ENCODE measurements at places on chromosomes 4 and X.

GRCh38 chr4:47218631-47219030 is 187.3 kb downstream of the GABRB1 start:
- DNase-seq = no peak

GRCh38 chr4:6869944-6870343 is 39.7 kb upstream of the TBC1D14 start:
- DNase-seq = no peak

GRCh38 chr4:142773505-142773904 is 72.6 kb downstream of the INPP4B start:
- no peak for DNase-seq

- DNase-seq = no peak
These were observed 12.7 kb downstream of the SLC6A8 start for GRCh38 chrX:153700376-153700945.

DNA sequence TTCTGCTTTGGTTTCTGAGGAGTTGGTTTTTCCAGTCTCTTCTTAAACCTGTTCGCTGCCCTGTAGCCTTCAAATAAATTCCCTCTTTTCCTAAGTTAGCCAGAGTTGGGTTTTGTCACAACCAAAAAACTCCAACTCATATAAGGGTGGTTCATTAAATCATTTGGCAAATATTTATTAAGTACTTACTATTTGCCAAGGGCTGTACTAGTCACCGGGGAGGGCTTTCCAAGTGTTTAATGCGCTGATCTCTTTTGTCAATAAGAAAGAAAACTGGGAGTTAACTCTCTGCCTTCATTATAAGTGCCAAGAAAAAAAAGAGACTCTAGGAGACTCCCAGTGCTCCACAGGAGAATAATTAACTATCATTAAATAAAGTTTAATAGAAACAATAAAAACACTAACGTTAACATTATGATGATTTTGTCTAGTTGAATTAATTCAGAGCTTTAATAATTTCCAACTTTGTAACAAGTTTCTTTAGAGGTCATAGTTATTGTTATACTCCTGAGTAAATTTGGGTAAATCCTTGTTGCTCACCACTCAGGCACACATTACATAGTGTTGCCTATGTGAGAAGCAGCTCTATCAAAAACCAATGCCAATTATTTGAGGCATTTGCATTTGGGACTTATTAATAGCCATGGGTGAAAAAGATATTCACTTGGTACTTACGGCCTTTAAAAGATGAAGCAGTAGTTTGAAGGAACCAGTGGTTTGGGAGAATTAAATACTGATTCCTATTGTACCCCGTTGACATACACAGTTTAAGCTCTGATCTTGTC is 122.5 kb upstream of the TEX13D start:
- DNase-seq = no peak

DNA sequence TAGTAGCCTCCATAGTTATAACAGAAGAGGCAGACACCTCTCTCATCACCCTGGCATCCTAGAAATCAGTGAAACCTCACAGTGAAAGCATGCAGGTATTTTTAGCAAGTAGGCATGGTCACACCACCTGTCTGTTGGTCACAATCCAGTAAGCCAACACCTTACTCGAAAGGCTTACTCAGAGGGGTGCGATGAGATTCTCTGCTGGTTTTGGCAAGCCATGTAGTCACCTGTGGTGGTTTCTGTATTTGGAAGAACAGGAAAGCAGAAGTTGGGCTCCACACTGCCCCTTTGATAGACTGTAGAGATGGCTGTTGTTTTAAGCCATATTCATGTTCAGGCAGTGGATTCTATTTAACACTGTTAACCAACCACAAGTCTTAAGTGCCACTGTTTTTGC is 134.7 kb downstream of the DCLK2 start:
- no peak for DNase-seq

- no peak for DNase-seq
These were observed 445.9 kb downstream of the TLL1 start for GRCh38 chr4:166318810-166319525.

- no peak for DNase-seq
These were observed 85.9 kb upstream of the CLCN4 start for GRCh38 chrX:10070714-10071436.

DNA sequence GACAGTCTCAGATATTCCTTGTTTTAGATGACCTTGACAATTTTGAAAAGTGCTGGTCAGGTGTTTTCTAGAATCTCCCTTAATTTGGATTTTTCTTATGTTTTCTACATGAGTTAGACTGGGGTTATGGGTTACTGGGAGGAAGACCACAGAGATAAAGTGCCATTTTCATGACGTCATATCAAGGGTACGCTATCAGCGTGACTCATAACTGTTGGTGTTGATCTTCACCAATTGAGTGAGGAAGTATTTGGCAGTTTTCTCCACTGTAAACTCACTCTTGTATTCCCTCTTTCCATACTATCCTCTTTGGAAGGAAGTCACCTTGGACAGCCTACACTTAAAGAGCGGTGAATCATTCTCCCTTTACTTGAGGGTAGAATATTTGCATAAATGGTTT is 56.9 kb downstream of the MAGEC1 start:
- DNase-seq = no peak

DNA sequence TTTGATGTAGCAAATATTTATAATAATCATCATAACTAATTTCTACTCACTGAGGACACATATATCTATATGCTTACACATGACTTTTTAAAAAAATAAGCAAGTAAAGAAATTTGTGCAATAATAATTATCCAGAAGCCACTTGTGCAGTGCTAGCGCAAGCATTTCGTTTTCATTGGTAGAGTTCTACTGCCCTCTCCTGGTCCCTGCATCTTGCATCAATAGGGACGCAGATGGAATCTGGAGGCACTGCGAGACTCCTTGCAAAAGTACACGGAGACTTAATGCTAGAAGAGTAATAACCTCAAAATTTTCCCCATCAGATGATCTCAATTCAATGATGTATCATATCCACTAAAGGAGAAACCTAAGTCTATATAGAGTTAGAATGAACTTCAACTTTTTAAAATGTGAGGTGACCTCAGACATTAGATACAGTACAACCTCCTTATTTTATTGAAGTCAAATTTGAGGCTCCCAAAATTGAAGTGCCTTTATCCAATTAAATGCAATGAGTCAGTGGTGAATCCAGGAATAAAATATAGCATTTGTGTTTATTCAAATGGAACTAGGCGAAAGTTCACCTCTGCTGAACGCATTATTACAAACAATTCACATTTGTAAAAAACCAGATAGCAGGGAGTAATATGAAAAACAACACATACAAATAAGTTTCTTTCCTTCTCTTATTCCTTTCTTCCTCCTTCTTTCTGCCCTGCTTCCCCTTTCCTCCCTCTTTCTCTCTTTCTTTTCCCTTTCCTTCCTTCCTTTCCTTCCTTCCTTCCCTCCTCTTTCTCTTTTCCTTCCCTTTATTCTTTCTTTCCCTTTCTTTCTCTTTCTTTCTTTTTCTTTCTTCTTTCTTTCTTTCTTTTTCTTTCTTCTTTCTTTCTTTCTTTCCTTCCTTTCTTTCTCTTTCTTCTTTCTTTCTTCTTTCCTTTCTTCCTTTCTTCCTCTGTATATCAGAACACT is 450.0 kb downstream of the ANKRD50 start:
- no peak for DNase-seq

DNA sequence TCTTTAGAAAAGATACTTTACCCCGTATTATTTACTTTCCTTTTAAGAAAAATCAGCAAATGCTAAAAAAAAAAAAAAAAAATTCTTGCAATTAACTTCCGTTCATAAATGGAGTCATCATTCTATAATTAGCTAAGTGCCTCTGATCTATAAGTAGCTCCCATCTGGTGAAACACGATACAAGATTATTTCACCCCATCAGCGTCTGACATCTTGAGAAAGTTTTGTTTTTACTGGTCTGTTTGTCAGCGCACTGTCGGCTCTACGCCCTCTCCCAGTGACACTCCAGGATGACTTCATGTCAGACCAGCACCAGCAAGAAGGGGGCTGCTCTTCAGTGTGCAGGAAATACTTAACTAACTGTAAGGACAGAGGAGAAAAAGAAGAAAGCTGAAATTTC is 108.3 kb downstream of the AFAP1 start:
- DNase-seq = peak; percentile 29

DNA sequence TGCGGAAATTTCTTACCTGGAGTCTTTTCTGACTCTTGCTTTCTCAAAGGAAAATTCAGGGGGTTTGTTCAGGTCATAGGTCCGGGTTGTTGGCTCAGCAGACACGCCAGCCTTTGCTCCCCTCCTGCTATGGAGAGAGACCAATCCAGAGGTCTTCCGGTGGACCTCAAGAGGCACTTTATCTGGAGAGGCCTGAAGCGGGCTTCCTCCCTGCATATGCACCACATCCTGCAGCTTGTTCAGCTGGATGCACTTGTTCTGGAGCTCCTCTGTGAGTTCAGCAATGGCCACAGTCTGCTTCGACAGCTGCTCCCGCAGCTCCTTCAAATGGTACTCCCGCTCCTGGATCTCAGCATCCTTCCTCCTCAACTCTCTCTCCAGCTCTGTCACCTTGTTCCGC is 10.5 kb downstream of the PRKG2 start:
- no peak for DNase-seq
